ENCODE measurements at places on chromosomes 2 and 18.

GRCh38 chr18:40708726-40709125 is 1246.3 kb upstream of the PIK3C3 start:
- DNase-seq, result no peak

DNA sequence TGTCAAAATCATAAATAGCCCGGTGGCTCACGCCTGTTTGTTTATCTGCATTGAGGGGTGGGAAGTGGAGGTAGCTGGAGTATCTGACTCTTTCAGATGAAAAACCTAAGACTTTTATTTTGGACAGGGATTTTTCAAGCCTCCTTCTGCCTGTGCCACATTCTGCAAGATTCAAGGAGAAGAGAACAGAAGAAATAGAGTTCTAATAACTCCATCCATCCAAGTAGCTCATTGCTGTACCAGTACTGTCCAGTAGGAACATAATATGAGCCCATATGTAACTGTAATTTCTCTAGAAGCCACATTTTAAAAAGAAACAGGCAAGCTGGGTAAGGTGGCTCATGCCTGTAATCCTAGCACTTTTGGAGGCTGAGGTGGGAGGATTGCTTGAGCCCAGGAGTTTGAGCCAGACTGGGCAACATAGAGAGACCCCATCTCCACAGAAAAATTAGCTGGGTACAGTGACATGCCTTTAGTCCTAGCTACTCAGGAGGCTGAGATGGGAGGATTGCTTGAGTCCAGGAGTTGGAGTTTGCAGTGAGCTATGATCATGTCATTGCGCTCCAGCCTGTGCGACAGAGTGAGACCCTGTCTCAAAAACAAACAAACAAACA is 35.4 kb upstream of the NT5DC4 start:
- DNase-seq, result no peak

GRCh38 chr2:16135913-16136310 is 195.6 kb downstream of the MYCN start:
- DNase-seq, result no peak

DNA sequence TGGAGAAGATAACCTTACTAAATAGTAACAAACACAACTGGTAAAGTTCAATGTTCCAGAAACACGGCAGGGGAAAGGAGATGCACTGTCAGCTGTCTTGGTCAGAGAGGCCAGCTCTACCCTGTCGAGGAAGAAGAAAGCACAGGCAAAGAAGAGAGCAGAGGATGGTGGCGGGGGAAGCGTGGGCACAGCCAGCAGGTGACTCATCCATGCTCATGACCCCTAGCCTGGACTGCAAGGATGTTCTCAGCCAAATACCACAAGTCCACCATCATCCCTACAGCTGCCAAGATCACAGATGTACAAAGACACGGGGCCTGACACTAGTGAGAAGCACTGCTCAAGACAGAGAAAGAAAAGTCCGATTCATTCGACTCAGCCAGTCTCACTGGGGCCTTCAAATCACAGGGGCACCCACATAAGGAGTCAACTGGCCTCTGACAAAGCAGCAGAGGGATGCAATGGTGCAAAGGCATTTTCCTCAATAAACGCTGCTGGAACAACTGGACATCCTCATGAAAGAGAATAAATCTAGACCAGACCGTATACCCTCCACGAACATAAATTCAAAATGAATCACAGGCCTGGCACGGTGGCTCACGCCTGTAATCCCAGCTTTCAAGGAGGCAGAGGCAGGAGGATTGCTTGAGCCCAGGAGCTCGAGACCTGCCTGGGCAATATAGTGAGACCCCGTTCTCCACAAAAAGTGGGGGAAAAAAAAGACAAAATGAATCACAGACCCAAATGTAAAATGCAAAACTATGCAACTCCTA is 5.6 kb downstream of the DTYMK start:
- DNase-seq, result no peak

GRCh38 chr2:234768608-234769196 is 183.1 kb upstream of the SH3BP4 start:
- DNase-seq, result no peak

GRCh38 chr18:33745151-33745795 is 167.3 kb downstream of the ASXL3 start:
- DNase-seq, result no peak

DNA sequence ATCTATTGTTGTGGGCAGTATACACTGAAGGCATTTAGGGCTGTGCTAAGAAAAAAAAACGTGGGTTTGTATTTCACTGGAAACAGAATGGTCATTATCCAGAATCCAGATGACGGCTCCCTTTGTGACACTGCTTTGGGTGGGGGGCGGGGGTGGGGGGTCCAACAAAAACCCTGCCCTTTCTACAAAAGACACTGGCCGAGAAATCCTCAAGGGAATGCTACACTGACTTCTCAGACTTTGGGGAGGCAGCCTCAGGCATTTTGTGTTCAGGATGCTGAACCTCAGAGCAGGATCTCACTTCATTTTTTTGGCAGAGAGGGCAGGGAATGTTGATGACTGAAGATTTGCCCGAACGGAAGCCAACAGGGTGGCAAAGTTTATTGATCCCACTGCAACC is 417.1 kb downstream of the HRH4 start:
- no peak for DNase-seq

GRCh38 chr18:63518178-63519012 is 23.8 kb upstream of the SERPINB12 start:
- DNase-seq, result peak; percentile 71

GRCh38 chr2:98793275-98793674 is 62.3 kb upstream of the MGAT4A start:
- DNase-seq, result no peak

DNA sequence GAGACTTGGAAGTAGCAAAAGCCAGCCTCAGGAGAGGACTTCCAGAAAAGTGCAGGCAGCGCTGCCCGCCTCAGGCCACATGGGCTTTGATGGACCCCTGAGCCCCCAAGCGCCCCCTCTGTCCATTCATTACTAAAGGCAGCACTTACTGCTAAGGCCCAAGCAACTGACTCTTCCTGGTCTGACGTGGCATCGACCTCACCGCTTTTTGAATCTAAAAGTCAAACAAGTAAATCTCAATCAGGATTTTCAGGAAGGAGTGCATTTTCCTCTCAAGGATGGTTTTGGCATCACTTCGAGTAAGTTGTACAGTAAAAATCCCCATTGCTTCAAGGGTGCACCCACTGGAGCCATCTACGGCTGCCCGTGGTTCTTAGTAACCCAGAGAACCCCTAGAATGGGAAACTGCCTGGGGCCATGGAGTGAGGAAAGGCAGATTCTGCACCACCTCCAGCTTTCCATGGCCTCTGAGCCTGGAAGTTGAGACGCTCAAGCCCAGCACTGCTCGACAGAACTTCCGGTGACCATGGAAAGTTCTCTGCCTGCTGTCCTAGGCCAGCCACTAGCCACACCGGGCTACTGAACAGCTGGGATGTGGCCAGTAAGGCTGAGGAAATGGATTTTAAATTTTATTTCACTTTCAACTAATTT is 7.0 kb downstream of the HJURP start:
- no peak for DNase-seq

- no peak for DNase-seq
Observed at GRCh38 chr2:108235577-108235976, 4.2 kb upstream of the SULT1C3 start.

DNA sequence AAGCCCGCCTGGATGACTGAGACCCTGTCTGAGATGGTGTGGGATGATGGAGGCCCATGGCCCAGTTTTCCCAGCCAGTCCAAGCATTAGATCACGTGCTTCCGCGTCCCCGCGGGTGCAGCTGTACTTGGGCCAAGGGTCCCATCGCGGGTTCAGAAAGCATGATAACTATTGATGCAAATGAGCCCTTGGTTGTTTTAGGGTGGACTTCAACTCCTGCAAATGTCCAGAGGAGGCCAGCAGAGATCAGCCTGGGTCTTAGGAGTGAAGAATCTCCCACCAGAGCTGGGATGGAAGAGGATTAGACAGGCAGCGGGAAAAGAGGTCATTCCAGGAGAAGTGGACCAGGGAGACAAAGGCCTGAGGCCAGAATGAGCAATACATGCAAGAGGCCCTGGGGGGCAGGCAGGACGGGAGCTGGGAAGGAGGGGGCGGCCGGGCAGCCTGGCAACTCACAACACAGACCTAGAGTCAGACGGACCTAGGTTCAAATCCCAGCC is 89.9 kb upstream of the TMEM247 start:
- DNase-seq, result no peak

DNA sequence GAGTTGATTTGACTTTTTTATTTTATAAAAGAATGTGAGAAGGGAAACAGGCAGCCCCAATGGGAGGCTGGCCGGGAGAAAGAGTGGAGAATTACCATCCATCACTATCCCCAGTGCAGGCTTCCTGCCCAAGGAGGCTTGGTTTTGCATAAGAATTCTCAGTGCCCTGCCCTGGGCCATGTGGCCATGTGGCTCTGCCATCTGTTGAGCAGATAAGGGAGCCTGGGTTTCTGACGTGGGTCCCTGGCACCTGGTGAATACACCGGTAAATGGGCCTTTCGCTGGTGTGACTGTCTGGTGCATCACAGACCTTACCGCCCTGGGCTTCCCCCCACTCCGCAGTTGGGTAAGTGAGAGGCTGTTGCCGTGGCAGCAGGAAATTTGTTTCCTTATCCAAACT is 54.5 kb upstream of the TMEM163 start:
- no peak for DNase-seq

DNA sequence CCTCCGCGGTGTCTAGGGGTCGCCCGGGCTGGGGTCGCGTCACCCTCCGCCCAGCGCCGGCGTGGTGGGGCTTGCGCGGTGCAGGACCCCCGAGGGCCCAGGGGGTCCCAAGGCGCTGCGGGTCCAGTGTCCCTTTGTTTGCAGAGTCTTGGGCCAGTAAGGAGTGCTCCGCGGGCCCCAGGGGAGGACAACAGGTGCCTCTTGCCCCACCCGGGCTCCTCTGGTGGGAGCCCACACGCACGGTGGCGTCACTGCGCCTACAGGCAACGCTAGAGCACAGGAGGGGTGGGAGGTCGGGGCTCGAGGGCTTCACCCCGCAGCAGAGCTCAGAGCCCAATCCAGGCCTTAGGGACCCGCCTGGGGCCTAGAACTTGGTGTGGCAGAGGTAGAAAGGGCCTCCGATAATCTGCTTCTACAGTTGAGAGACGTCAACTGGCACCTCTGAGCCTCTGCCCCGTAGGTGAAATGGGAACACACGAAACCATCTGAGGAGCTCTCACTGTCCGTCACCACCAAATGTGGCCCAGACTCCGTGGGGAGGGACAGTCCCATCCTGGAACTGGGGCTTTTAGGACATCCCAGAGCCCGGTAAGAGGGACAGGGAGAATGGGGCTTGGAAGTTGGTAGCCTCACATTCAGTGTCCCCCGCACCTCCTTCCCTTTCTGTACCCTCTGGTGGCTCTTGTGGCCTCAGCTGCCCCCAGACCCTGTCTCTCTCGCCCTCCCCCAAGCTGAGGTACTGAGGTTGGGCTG is 1.4 kb downstream of the ARID5A start:
- DNase-seq, result no peak

- no peak for DNase-seq
Observed at GRCh38 chr2:9844576-9844975, 1.3 kb downstream of the TAF1B start.

- no peak for DNase-seq
Observed at GRCh38 chr18:13522256-13522655, 204.1 kb downstream of the FAM210A start.

GRCh38 chr2:181683518-181684453 is 3.5 kb upstream of the NEUROD1 start:
- no peak for DNase-seq

- DNase-seq, result no peak
Observed at GRCh38 chr2:130832296-130832940, 4.3 kb upstream of the ARHGEF4 start.

- DNase-seq, result no peak
Observed at GRCh38 chr2:46512185-46512584, 32.8 kb downstream of the TMEM247 start.

GRCh38 chr2:9655441-9656269 is 24.9 kb upstream of the YWHAQ start:
- no peak for DNase-seq

DNA sequence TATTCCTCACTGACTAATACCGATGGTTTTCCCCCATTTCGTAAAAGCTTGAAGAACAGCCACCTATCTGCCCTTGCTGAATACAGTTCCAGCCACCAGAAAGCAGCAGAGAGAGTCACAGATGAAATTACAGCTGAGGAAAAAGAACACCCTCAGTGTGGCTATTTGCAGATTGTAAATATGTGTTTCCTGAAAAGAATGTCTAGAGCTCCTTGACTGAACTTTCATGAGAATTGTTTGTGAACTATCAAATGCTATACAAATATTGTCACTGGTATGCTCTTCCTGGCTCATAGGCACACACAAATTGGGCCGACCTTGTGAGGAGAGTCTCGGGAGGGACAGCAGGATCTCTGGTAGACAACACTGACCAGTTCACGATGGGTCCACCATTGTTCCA is 58.1 kb upstream of the TTC39C start:
- DNase-seq, result no peak

- DNase-seq, result no peak
Observed at GRCh38 chr2:37394263-37394662, 49.8 kb downstream of the QPCT start.

DNA sequence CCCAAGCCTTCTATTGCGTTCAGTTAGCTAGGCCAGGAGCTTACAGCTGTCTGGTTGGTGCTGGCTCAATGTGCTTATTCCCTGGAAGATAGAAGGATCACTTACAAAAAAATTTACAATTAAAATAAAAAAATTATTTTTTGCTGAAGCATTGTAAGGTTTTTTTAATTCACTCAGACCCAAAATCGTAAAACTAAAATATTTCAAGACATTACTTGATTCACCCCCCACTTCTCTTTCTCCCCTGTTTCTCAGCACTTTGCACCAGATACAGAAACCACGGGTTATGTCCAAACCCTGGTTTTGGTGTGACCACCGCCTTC is 911 bp upstream of the PTPRM start:
- DNase-seq, result no peak

DNA sequence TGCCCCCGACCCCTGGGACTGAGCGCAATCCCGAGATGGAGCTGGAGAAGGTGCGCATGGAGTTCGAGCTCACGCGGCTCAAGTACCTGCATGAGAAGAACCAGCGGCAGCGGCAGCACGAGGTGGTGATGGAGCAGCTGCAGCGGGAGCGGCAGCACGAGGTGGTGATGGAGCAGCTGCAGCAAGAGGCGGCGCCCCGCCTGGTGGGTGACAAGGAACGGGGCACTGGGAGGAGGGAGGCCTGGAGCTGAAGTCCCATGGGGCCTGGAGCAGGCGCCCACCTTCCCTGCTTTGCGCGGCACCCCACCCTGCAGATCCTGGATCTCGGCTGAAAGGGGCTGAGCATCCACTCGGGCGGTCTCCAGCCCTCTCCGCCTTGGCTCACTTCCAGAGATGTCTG is 1.2 kb downstream of the TMEM247 start:
- DNase-seq, result no peak

- DNase-seq, result no peak
Observed at GRCh38 chr2:39782591-39782990, 3.5 kb upstream of the THUMPD2 start.

GRCh38 chr2:203534621-203535077 is 452 bp downstream of the RAPH1 start:
- DNase-seq, result peak; percentile 15

- DNase-seq, result no peak
Observed at GRCh38 chr2:42087137-42087856, 39.5 kb downstream of the PKDCC start.

GRCh38 chr2:165357758-165358157 is 111.7 kb upstream of the CSRNP3 start:
- no peak for DNase-seq

- DNase-seq, result no peak
Observed at GRCh38 chr2:120834206-120834605, 98.5 kb downstream of the GLI2 start.
